ENCODE measurements at places on chromosomes 12 and 14.
A peak's percentile ranks its signal among the peaks of the same experiment; 100 is the strongest.

GRCh38 chr12:19200261-19200660 is 70.7 kb downstream of the PLEKHA5 start:
- no peak overlapping the region for H3K27ac ChIP-seq
- DNase-seq = no peak
- H3K4me1 ChIP-seq = peaks cover 39% of the 10 kb centered on the region
- H3K27me3 ChIP-seq = no peaks in the 10 kb centered on the region
- H3K4me3 ChIP-seq = no peak overlapping the region
- no peaks in the 10 kb centered on the region for H3K36me3 ChIP-seq

- no peak overlapping the region for H3K27ac ChIP-seq
- H3K4me3 ChIP-seq = no peak overlapping the region
- H3K27me3 ChIP-seq = no peaks in the 10 kb centered on the region
- DNase-seq = no peak
Observed at GRCh38 chr12:22799503-22799902, 174.5 kb downstream of the ETNK1 start.

- H3K4me3 ChIP-seq = no peak overlapping the region
- no peaks in the 10 kb centered on the region for H3K36me3 ChIP-seq
- H3K27ac ChIP-seq = no peak overlapping the region
- DNase-seq = no peak
- H3K27me3 ChIP-seq = peaks cover 3% of the 10 kb centered on the region
Observed at GRCh38 chr12:52198454-52199215, 6.8 kb upstream of the KRT80 start.

GRCh38 chr14:77917491-77918201 is 117.7 kb downstream of the ADCK1 start:
- no peaks in the 10 kb centered on the region for H3K4me1 ChIP-seq
- H3K36me3 ChIP-seq = no peaks in the 10 kb centered on the region
- H3K27ac ChIP-seq = no peak overlapping the region
- no peaks in the 10 kb centered on the region for H3K27me3 ChIP-seq

DNA sequence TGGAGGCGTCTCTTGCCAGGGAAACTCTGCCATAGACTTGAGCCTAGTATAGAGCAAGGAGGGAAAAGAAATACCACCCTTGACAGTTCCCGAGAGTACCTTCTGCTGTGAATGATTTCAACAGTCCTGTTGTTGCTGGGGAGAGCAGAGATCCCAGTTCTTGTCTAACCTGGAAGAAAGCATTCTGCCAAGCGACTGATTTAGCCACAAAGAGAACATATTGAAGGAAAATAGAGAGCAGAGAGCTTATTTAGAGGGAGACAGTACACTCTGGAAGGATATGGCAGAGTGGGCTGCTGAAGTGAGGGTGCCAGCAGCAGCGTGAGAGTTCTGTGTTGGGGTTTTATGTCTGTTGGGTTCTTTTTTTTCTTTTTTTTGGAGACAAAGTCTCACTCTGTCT is 966.9 kb upstream of the TMEM132C start:
- H3K27ac ChIP-seq = no peak overlapping the region
- DNase-seq = no peak
- no peaks in the 10 kb centered on the region for H3K27me3 ChIP-seq

GRCh38 chr14:74601982-74602381 is 10.1 kb downstream of the LTBP2 start:
- peak overlapping the region; percentile 74 for H3K27ac ChIP-seq
- H3K4me3 ChIP-seq = no peak overlapping the region
- H3K27me3 ChIP-seq = no peaks in the 10 kb centered on the region
- H3K36me3 ChIP-seq = no peaks in the 10 kb centered on the region
- peak; percentile 80 for DNase-seq

GRCh38 chr12:47833591-47834012 is 13.9 kb upstream of the HDAC7 start:
- peaks cover 23% of the 10 kb centered on the region for H3K4me1 ChIP-seq
- no peak overlapping the region for H3K27ac ChIP-seq
- H3K4me3 ChIP-seq = no peak overlapping the region

- no peaks in the 10 kb centered on the region for H3K4me1 ChIP-seq
- no peaks in the 10 kb centered on the region for H3K36me3 ChIP-seq
- no peaks in the 10 kb centered on the region for H3K27me3 ChIP-seq
- H3K4me3 ChIP-seq = no peak overlapping the region
- no peak for DNase-seq
Observed at GRCh38 chr12:101116911-101117310, 93.1 kb downstream of the SLC5A8 start.

- peak; percentile 89 for DNase-seq
- no peak overlapping the region for H3K4me3 ChIP-seq
- no peaks in the 10 kb centered on the region for H3K36me3 ChIP-seq
- H3K27me3 ChIP-seq = no peaks in the 10 kb centered on the region
- H3K4me1 ChIP-seq = peaks cover 10% of the 10 kb centered on the region
- H3K27ac ChIP-seq = no peak overlapping the region
Observed at GRCh38 chr12:98699586-98699985, 54.5 kb downstream of the APAF1 start.

DNA sequence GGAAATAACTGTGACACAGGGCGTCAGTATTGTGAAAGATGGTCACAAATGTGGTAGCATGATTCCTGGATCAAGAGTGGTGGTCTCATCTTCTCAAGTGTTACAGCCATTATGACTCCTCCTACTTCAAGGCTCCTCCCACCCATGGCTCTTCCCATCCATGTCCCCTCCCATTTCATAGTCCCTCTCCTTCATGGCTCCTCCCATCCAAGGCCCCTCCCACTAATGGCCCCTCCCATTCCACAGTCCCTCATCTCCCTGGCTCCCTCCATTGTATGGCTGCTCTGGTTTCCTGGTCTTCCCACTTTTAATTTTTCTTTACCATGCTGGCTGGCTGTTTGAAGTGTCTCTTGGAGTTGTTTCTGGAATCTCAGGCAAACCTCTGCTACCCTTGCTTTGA is 1375.2 kb upstream of the TMEM132C start:
- no peaks in the 10 kb centered on the region for H3K27me3 ChIP-seq
- no peaks in the 10 kb centered on the region for H3K36me3 ChIP-seq
- H3K27ac ChIP-seq = no peak overlapping the region
- DNase-seq = no peak

DNA sequence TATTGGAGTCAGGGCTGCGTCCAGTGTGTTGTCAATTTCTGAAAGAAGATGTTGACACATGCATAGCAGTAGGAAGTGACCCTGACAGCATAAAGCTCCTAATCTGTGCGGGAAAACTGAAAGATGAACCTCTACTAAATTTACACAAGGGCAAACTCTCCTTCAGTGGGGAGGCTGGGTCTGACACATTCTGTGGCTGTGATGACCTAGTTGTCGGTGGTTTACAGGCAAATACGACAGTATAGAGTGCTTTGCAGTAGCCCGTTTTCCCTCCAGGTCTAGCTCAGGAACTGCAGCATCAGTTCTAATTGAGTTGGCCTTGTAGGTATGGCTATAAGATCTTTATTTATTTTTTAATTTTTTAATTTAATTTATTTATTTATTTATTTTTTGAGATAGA is 14.8 kb upstream of the GABARAPL1 start:
- no peak overlapping the region for H3K4me3 ChIP-seq
- no peaks in the 10 kb centered on the region for H3K4me1 ChIP-seq
- H3K27ac ChIP-seq = no peak overlapping the region
- no peaks in the 10 kb centered on the region for H3K36me3 ChIP-seq

GRCh38 chr14:42671636-42672035 is 1065.0 kb downstream of the LRFN5 start:
- H3K36me3 ChIP-seq = no peaks in the 10 kb centered on the region
- no peak overlapping the region for H3K4me3 ChIP-seq
- H3K4me1 ChIP-seq = peaks cover 4% of the 10 kb centered on the region
- no peak for DNase-seq
- no peak overlapping the region for H3K27ac ChIP-seq
- H3K27me3 ChIP-seq = no peaks in the 10 kb centered on the region
